Epithelial cell of esophagus (primary cell): ENCODE measurements at places on chromosomes 3 and 15.

GRCh38 chr3:64552160-64552559 is 135.6 kb downstream of the ADAMTS9 start:
- DNase-seq, result no peak

GRCh38 chr3:63617391-63617790 is 35.1 kb upstream of the SNTN start:
- DNase-seq, result no peak

- peak; percentile 61 for DNase-seq
Observed at GRCh38 chr15:89486726-89487050, 9.7 kb downstream of the RHCG start.

DNA sequence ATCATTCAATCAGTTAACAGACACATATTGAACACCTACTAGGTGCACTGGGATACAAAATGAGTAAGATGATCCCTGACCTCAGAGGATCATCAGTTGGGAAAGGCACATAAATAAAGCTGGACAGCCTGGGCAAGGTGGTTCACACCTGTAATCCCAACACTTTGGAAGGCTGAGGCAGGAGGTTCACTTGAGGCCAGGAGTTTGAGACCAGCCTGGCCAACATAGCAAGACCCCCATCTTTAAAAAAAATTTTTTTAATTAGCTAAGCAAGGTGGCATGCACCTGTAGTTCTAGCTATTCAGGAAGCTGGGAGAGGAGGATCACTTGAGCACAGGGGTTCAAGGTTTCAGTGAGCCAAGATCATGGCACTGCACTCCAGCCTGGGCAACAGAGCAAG is 3.7 kb upstream of the KLHL24 start:
- no peak for DNase-seq

- DNase-seq, result peak; percentile 20
Observed at GRCh38 chr3:77096966-77097890, 57.3 kb downstream of the ROBO2 start.

- DNase-seq, result peak; percentile 66
Observed at GRCh38 chr3:71185733-71186455, 397.6 kb downstream of the FOXP1 start.

DNA sequence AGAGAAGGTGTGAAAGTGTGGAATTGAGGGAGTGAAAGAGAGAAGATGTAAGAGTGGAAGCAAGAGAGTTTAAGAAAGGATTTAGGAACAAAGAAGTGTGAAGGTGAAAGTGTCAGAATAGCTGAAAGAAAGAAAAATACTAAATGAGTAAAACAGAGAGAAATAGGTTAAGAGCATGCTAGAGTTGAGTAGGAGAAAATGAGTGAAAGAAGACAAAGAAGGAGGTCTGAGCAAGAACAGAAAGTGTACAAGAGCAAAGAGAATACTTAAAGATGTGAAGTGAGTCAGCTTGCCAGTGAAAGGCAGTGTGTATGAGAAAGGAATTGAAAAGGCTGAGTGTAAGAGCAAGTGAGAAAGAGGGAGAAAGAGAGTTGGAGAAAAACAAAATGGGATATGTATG is 348.8 kb upstream of the BCHE start:
- no peak for DNase-seq

- peak; percentile 82 for DNase-seq
Observed at GRCh38 chr3:149969110-149969939, 1.4 kb downstream of the PFN2 start.

DNA sequence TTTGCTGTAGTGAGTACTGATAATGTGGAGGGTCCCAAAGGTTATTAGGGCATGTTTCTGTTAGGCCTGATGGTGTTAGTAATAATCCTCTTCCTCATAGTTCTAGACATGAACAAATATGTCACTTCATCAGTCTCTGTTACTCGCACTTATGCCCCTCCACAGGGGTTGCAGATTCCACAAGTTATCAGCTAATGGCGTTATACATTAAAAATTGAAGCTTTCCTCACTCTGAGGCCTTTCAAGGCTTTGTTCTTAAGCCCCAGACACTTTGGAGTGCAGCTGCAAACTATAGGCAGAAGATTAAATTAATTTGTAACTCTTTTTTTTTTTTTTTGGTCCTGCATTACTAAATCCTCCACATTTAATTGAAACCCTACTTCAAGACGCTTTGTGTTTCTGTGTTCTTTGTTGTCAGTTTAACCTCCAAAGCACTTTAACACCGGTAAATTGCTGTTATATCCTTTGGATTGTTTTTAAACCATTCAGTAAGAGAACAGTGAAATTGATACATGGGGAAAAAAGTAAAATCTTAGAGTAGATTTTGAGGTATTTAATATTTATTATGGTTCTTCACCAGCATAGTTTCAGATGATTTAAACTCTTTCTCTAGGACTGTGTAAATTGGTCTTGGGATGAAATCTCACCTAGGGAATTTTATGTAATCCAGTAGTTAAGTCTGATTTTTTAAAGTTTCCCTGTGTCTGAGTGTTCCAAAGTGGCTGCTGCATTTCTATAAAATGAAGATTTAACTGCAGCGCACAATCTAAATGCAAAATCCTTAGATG is 103.1 kb upstream of the SKOR1 start:
- DNase-seq, result no peak

GRCh38 chr3:191008074-191008473 is 145.6 kb upstream of the GMNC start:
- DNase-seq, result no peak

- DNase-seq, result no peak
Observed at GRCh38 chr15:59256482-59256881, 49.8 kb downstream of the LDHAL6B start.

- DNase-seq, result no peak
Observed at GRCh38 chr3:196788528-196788927, 48.9 kb downstream of the PAK2 start.

GRCh38 chr15:31464216-31465082 is 137.8 kb downstream of the KLF13 start:
- no peak for DNase-seq

- no peak for DNase-seq
Observed at GRCh38 chr3:43793648-43794372, 103.1 kb downstream of the ABHD5 start.

GRCh38 chr3:55164876-55165275 is 237.0 kb upstream of the LRTM1 start:
- DNase-seq, result no peak

DNA sequence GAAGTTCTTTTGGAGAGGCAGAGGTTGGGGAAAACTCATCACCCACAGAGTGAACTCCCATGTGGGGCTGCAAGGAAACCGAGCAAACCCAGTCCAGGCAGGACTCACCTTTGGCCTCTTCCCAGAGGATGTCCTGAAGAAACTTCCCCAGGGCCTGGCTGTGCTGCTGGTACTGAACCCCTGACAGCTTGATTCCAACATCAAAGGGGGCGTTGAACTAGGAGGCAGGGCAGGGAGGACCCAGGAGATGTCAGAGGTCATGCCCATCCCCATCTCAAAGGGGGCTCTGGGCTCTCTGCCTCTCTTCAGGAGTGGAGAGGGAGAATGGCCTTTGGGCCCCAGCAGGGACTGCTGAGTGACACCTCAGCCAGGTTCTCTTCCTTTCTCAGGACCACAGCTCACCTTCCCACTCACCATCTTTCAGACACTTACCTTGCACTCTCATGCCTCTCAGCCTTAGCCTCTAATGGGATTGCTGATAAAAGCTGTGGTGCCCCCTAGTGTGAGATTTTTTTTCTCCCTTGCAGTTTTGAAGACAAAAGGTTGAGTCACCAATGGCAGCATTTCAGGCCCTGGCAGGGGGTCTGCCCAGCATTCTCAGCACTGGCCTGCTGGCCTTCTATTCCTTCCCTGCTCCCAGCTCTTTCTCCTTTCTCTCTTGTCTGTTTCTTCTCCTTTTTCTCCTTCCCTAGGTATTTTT is 6.0 kb downstream of the GHRL start:
- peak; percentile 65 for DNase-seq

GRCh38 chr15:44308415-44308814 is 19.9 kb downstream of the GOLM2 start:
- no peak for DNase-seq

- DNase-seq, result no peak
Observed at GRCh38 chr3:70914862-70915261, 602.4 kb upstream of the MDFIC2 start.

- DNase-seq, result peak; percentile 54
Observed at GRCh38 chr3:134464064-134464688, 21.6 kb downstream of the ANAPC13 start.

DNA sequence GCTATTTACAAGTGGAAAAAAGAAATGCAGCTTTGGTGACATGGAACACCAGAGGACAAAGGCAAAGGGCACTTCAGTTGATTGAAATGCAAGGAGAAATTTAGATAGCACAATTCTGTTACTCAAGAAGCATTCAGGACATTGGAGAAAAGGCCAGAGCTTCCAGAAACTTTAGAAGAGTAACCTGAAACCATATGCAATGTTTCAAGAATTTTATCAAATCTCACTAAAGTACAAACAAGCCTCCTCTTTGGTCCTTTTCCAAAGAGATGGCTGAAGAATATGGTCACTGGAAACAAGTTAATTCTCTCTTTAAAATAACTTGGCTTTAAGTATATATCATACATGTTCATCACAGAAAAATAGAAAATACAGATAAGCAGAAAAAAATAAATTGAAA is 14.6 kb upstream of the LMOD3 start:
- no peak for DNase-seq

GRCh38 chr3:153756816-153757215 is 364.4 kb upstream of the ARHGEF26 start:
- peak; percentile 83 for DNase-seq

GRCh38 chr3:21777821-21778220 is 26.8 kb upstream of the ZNF385D start:
- no peak for DNase-seq

GRCh38 chr3:60080648-60081047 is 1030.8 kb upstream of the CFAP20DC start:
- DNase-seq, result no peak

DNA sequence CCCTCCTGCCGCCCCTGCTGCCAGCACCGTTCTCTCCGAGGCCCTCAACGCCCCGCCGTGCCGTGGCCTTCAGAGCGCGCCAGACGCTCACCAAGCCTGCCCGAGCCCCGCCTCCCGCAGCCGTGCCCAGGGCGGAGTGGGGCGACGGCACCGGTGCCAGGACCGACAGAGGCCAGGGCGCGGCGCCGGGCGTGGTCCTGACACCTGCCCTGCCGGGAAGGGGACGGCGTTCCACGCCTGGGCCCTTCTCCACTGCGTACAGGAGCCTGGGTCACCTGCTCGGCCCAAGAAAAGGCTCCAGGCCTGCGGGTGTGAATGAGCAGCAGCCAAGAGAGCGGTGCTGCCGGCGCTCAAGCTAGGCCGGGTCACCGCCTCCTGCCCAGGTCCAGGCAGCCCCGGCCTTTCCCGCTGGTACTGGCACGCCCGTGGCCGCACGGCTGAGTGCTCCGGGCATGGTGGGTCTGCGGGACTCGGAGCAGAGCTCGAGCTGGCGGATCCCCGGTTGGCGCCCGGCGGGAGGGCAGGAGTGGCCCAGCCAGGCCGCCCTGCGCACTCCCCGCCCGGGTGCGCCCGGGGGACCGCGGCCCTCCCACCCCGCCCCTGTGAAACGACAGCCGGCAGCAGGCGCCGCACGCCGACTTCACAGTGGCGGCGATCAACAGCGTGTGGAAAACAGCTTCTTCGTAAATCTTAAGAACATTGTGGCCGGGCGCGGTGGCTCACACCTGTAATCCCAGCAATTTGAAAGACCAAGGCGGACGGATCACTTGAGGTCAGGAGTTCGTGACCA is 4.2 kb downstream of the OCA2 start:
- no peak for DNase-seq

GRCh38 chr3:9422712-9423424 is 25.5 kb downstream of the SETD5 start:
- peak; percentile 98 for DNase-seq

- DNase-seq, result peak; percentile 85
Observed at GRCh38 chr3:142586803-142587406, 8.4 kb upstream of the ATR start.

DNA sequence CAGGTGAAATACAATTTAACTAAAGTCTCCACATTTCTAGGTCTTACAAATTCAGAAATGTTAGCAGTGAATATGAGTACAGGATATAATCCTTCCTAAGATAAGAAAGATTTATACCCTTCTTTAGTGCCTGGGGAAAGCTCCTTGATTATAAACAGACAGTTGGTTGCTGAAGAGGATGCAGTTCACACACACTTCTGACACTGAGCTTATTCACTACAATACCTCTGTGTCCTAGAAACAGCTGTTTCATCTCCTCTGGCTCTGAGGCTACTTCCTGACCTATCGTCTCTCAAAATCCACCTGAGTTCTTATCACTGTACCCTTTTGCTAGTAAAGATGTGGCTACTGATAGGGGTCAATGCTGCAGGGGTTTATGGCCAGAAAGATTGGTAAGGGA is 57.1 kb downstream of the TP63 start:
- no peak for DNase-seq

GRCh38 chr3:106720510-106720909 is 656.7 kb upstream of the CCDC54 start:
- DNase-seq, result no peak

GRCh38 chr15:88688394-88688933 is 49.6 kb downstream of the ISG20 start:
- DNase-seq, result no peak
